Germinal center (tissue), 1 donor: ENCODE measurements at places on chromosomes 6 and 20.
A peak's percentile ranks its signal among the peaks of the same experiment; 100 is the strongest.

DNA sequence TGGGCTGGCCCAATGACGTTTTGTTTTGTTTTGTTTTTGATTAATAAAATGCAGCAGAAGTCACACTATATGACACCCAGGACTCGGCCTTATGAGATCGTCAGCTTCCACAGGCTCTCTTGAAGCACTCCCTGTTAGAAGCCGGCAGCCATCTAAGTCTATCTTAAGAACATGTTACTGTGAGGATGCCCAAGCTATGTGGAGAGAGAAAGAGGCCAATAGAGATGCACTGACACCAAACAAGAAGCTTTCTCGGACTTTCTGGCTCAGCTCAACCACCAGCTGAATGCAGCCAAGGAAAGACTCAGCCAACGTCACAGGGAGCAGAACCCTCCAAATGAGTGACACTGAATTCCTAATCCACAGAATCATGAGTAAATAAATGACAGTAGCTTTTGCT lies 14.0 kb downstream of the SGK1 start:
- no peak for DNase-seq

GRCh38 chr20:36773107-36773596 lies 411 bp downstream of the DSN1 start:
- DNase-seq, result peak; percentile 18

- no peak for DNase-seq
Observed at GRCh38 chr20:20915844-20916243, 190.3 kb downstream of the LINC00237 start.

DNA sequence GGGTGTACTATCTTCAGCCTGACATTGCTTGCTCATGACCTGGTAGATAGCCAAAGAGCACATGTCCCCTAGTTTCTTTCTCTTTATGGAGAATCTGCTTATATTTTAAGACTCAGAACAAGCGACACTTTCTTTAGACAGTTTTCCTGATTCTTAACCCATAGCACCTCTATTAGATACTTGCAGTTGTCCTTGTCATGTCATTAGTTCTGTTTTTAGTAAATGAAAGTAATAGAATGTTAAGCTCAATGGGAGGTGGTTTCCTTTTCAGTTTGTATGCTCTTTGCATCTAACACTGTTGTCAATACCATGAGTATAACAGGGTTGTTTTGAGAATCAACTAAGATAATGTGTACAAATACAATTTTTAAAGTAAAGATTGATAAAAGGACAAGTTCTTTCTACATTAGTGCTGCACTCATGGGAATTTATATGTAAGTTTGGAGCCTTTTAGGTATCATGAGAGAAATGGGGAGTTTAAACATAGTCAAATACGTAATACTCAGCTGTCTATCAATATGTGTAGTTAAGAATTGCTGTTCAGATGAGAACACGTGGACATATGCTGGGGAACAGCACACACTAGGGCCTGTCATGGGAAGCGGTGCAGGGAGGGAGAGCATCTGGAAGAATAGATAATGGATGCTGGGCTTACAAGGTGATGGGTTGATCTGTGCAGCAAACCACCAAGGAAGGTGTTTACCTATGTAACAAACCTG lies 124.3 kb downstream of the GRM1 start:
- no peak for DNase-seq

DNA sequence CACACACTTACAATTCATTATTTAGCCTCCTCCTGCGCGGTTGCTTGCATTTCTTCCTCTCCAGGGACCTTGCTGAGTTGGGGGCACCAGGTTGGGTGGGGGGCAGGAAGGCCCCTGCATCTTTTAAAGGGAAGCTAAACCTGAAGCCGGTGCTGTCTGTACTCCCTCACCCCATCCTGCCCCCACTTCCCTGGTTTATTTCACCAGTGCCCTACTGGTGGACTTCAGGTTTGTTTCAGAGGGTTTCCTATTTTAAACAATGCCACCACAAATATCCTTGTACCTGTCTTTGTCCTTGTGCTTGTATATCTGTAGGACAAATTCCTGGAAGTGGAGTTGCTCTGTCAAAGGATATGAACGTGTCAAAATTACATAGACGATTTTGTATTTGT lies 21.0 kb downstream of the PTK7 start:
- no peak for DNase-seq

- DNase-seq, result no peak
Observed at GRCh38 chr6:44983467-44984365, 344.4 kb upstream of the RUNX2 start.

DNA sequence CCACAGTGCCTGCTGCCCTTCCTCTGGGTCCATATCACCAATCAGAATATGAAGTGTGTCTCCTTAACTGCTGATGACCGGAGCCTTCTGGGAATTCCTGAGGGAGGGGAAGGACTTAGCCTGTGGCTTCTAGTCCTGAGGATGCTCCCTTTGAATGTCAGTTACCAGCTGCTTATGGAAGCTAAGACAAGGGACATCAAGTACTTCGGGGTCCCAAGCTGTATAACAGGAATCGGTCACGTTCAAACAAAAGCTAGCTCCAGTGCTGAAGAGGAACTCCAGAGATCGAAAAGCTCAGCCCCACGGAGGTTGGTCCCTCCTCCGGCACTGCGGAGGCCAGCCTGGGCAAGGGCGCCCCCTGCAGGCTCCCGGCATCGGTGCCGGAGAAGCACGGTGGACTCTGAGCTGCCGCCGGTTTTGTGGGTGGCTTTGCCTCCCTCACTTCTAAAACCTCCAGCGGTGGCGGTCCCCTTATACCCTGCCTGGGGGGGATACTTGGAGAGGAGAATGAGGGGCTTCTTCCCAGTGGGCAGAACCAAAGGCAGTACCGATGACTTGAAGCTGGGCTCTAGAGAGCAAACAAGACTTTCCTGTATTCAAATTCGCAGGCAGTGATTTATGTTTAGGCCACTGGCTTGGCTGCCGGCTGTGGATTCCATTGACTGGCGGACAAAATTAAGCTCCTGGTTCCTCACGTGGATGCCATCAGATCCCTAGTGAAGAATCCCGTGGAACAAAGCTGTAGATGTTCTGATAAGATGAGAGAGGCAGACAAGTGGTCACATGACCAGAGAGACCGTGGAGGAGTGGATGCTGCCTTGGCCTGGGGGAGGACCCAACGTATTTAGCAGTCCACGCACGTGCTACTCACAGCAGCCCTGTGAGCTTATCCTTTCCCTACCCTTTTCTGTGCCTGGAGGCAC lies 16.2 kb upstream of the UBR2 start:
- DNase-seq, result peak; percentile 92

DNA sequence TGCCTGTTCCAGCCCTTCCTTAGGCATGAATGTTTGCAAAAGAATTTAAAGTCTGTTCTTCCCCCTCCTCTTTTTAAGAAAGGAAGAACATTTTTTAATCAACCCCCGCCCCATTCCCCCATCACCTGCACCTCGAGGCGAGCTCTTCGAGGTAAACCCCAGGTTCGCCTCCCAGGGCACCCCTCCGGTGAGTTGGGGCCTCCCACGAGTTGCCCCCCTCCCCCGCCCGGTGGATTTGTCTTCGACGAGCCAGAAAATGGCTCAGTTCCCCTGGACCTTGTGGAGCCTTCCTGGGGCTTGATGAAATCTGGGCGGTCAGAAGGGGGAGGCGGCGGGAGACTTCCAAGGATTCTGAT lies 256 bp upstream of the OVOL2 start:
- no peak for DNase-seq

- no peak for DNase-seq
Observed at GRCh38 chr6:22954749-22955385, 385.5 kb downstream of the HDGFL1 start.

DNA sequence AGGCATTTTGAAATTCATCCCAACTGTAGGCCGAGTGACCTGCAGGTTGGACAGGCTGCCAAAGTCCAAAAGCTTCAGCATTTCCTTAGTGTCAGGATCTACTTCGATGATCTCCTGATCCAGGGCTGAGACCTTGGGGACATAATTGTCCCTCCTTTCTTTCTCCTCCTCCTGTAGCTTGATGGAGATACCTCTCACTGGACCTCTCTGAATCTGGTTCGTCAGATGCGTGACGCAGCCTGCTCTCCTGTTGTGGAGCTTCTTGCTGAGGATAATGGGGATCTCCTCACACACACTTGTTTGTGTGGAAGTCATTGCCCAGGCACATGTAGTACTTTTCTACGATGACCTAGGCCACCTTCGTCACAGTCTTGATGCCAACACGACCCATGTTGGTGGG lies 1.5 kb upstream of the MAS1L start:
- DNase-seq, result no peak

DNA sequence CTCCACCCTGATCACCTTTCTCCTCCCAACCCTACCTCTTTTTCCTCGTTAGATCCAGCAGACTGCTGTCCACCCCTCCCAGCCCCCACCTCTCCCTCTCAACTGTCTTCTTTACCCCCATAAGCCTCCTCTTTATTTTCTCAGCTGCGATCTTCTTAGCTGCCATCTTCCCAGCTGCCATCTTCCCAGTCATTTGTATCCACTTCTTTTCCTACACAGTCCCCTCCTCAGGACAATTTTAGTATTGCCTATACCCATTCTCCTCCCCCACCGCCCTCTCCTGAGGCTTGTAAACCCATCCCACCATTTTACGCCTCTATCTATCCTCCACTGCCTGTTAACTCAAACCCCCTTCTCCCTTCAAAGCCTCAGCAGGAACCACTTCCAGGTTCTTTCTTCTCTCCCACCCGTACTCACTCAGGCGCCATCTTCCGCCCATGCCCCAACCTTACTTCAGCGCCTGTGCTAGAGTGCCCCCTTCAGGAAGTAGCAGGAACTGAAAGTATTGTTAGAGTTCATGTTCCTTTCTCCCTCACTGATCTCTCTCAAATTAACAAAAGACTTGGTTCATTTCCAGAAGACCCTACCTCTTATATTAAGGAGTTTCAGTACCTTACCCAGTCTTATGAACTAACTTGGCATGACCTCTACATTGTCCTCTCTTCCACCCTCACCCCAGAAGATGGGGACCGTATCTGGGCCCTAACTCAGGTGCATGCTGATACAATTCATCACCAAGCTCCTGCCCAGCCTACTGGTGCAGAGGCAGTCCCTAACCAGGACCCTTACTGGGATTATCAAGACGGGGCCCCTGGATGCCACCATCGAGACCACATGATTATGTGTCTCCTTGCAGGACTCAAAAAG lies 236.0 kb downstream of the ADGRG6 start:
- no peak for DNase-seq

DNA sequence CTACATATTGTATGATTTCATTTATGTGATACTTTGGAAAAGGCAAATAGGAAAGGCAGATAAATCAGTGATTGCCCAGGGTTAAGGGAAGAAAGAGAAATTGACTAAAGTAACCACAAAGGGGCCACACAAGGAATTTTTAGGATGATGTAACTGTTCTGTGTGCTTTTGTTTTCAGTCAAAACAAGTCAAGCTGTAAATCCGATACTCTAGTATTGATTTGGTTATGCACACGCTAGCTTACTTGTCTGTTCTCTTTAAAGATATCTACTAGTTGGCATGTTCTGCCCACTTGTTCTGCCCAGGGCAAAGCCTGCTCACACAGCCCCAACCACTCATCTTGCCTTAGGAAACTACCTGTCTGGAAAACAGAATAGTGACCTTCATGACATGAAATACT lies 6.4 kb downstream of the FBXL4 start:
- no peak for DNase-seq
